ENCODE measurements at places on chromosomes 7 and 10.

DNA sequence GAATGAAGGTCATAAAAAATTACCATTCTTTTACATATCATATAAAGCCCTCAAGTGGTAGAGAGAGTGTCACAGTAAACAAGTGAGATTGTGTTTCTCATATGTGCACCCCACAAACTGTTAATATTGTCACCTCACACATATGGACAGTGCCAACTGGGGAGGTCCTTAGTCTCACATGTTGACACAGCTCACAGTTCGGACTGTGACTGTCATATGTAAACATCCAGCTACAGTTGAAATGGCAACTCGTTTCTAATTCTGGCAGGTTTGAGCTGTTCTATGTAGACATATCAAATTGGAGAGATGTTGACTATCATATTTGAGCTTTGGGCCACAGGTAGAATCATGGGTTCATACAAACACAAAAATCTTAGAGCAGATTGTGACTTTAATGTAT is 39.4 kb upstream of the ZNF107 start:
- DNase-seq, result no peak

DNA sequence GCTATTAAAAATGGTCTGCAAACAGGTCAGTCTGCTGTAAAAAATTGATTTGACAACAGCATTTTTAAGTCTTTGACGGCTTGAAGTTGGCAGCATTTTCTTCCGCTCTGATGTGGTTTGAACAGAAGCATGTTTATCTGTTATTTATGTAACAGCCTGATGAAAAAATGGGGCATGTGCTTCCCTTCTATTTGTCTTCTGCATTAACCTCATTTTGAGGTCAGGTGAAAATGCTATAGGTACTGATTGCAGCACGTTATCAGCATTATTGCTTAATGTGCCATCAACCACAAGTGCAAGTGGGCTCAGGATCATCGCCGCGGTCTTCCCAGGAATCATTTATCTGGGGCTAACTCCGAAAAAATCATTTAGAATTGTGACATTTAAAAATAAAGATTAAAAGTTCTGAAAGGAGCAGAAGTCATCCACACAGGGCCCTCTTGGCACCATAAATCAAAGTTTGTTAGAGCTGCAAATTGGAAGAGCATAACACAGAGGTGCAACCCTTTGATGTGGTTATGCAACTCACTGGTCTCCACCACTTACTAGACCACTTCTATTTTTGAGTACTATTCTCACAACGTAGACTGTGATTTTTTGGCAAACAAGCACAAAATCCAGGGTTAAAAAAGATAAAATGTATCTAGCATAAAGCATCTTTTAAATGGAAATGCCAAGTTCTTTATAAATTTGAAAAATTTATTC is 307.7 kb downstream of the MDFIC start:
- DNase-seq, result no peak

DNA sequence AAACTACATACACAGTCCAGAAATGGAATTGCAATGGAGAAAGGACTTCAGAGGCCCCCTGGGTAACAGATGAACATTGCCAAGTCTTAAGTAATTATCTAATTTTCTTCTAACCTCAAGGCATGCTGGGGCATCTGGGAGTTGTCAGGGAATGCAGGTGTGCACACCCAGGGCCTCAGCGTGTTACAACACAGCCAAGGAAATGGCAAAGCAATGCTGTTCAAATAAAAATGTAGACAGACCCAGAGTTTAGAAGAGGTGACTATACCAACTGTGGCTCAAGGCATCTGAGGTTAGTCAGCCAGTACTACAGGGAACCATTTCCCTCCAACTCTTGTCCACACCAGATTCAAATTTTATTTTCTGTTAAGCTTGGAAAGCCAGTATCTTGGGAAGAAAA is 73.6 kb downstream of the CCDC3 start:
- DNase-seq, result no peak

GRCh38 chr7:50953820-50954219 is 171.1 kb upstream of the GRB10 start:
- DNase-seq, result no peak

DNA sequence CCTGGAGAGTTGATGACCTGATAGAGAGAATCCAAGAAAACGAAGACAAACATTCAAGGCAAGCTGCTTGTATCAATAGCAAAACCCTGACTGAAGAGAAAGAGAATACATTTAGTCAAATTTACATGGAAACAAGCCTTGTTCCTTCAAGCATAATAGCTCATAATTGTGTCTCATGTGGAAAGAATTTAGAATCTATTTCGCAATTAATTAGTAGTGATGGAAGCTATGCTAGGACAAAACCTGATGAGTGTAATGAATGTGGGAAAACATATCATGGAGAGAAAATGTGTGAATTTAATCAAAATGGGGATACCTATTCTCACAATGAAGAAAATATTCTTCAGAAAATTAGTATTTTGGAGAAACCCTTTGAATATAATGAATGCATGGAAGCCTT is 18.0 kb downstream of the RBAK start:
- no peak for DNase-seq

DNA sequence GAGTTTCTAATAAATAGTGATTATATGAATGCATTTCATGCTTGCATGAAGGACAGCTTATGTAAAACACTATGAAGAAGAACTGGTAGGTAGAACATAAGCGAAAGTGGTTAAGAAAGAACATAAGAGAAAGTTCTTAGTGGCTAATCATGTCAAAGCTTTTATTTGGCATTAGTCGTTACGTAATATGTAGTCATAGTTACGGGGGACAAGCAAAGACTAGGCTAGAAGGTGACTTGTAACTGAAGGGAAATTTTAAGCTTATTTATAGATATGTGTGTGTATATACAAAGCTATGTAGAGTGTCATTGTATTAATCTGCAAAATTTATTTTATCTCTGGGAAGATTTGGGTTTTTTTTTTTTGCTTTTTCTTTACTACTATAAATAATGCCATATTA is 36.9 kb downstream of the CAPZA2 start:
- DNase-seq, result no peak

- no peak for DNase-seq
Measured at GRCh38 chr7:7190142-7190541, 7.8 kb downstream of the C1GALT1 start.

- DNase-seq, result no peak
Measured at GRCh38 chr10:93113042-93113441, 39.3 kb downstream of the CYP26A1 start.

- DNase-seq, result no peak
Measured at GRCh38 chr10:51910189-51910588, 210.8 kb upstream of the CSTF2T start.

GRCh38 chr10:68342909-68343516 is 10.3 kb upstream of the PBLD start:
- DNase-seq, result no peak

DNA sequence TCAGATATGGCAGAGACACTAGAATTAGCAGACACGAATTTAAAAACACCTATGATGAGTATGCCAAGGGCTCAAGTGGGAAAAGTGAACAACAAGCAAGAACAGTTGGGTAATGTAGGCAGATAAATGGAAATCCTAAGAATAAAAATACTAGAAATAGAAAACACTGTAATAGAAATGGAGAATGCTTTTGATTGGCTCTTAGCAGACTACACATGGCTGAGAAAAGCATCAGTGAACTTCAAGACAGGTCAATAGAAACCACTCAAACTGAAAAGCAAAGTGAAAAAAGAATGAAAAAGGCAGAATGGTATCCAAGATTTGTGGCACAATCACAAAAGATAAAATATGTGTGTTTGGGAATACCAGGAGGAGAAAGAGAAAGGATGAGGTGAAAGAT is 82.3 kb downstream of the WDR37 start:
- DNase-seq, result no peak

DNA sequence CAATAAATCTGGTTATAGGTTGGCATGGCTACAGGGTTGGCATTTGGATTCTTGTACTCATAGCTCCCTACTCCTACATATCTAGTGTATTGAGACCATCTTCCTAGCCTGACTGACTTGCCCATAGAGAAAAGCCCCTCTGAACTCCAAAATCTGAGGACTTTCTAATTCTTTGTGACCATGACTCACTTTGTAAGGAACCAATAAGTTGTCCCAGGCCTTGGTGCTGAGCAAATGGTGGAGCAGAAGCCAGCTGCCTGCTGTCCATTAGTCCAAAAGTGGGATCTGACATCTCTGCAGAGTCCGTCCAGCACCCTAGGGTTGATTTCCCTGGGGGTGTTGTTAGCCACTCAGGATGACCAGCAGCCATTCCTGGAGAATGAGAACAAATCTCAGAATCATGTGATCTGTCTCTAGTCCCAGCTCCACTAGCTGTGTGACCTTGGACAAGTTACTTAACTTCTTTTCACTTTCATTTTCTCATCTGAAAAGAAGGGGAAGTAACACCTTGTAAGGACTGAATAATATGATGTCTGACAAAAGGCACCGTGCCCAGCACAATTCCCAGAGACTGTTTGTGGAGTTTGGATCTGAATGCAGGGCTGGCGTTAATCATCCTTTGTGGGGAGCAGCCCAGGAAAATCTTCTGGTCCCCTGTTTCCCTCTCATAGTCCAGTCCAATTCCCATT is 44.1 kb downstream of the MTURN start:
- DNase-seq, result no peak

DNA sequence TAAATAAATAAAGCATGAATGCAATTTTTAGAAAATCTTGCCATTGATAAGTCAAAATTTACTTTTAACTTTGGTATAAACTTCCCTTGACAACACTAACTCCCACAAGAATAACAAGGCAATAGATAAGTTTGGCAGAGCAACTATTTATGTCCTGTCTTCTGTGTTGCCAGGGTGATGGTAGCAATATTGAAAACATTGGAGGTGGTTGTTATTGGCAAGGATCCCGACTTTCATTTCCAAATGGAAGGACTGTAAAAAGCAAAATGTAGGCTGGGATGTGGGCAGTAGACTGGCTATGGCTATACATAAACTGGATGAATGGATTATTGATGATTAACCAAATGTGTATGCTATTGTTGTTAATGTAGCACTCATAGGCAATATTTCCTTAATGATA is 134.9 kb upstream of the CACNA2D1 start:
- DNase-seq, result no peak

DNA sequence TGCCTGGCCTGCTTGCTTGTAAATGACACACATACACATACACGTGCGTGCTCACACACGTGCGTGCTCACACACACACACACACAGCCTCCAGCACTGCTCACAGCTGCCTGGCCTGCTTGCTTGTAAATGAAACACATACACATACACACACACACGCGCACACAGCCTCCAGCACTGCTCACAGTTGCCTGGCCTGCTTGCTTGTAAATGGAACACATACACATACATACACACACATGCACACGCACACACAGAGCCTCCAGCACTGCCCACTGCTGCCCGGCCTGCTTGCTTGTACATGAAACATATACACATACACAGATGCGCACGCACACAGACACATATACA is 397.2 kb downstream of the PLXNA4 start:
- DNase-seq, result no peak

DNA sequence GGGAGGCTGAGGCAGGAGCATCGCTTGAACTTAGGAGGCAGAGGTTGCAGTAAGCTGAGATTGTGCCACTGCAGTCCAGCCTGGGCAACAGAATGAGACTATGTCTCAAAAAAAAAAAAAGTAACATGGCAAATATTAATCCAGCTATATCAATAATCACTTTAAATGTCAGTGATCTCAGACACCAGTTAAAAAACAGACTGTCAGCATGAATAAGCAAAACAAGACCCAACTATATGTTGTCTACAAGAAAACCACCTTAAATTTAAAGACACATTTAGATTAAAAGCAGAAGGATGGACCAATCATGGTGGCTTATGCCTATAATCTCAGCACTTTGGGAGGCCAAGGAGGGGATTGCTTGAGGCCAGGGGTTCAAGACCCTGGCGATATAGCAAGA is 8.5 kb upstream of the ATE1 start:
- DNase-seq, result no peak

DNA sequence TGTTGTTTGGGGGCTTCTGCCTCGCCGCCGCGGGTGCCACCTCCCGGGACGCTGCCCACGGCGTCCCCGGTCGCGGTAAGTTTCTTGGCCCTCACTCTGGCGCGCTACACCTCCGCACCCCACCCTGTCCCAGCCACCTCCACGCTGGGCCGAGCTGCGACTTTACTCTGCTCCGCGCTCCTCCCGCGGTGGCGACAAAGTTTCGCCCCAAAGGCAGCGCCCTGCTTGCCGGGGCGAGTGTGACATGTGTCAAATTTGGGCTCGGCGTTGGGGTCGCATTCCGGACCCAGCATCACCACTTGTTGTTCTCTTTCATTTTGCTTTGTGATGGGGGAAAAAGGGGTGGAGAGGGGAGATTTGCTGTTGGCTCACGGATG is 167.7 kb upstream of the PPP1R3A start:
- DNase-seq, result no peak

DNA sequence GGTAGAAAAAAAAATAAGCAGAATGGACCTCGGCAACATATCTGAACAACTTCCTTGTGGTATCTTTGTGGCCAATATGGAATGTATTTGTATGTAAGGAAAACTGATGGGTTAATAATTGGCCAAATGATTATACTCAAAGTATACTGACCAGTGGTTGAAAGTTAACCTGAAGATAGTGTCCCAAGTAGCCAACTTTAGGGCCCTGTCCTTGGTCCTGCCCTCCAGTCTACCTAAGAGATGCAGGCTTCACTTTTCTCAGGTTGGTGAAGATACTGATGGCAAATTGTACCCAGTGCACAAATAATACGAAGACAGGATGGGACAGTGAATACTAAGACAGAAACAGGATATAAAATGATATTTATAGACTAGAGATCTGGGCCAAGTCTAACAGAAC is 109.2 kb downstream of the SORCS3 start:
- no peak for DNase-seq

DNA sequence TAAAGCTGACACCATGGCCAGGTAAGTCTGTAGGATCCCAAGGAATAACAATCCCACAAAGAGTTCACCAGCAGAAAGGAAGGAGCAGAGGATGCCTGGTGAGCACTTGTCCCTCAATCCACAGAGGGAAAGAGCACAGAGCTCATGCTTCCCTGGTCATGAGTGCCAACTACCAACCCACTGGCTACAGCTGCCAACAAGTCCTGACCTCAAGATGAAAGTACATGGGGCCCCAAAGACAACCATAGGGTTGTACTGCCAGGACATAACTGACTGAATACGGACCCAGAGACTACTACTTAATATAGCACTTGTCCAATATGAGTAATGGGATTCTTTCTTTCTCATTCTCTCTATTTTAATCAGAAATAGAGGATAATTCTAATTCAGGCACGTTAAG is 83.3 kb downstream of the JCAD start:
- no peak for DNase-seq

DNA sequence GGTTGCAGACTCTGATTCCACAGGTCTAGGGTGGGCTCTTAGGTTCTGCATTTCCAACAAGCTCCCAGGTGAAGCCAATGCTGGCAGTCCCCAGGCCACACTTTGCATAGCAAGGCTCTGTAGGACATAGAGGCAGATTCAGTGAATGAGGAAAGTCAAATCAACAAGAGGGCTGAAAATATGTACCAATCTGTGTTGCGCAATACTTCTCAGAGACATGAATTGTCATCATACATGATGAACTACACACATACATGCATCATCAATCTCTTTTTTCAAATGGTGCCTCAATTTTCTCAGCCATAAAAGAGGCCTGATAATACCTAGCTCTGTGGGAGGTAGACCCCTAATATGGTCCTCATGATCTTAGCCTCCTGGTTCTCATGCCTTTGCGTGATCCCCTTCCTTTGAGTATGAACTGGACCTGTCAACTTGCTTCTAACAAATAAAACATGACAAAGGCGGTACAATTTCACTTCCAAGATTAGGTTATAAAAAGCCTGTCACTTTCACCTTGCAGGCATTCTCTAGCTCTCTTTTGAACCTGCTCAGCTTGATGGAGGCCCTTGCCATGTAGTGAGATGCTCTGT is 49.0 kb downstream of the PIK3CG start:
- no peak for DNase-seq

- no peak for DNase-seq
Measured at GRCh38 chr7:85041605-85042216, 145.1 kb downstream of the SEMA3D start.

- DNase-seq, result no peak
Measured at GRCh38 chr7:81299711-81300110, 380.9 kb upstream of the SEMA3C start.
